Frontal cortex (tissue), 4 donors: ENCODE measurements at places on chromosomes 7 and 10. TPM values are rescaled to one million over a fixed set of nuclear protein-coding genes. Genes with fewer than 3 reads are reported as not detected.

Gene SEMA3E
- total RNA-seq: 28.1 TPM

GRCh38 chr7:75798770-75799169 is 14.8 kb downstream of the CCL24 start:
- no peak for DNase-seq

DNA sequence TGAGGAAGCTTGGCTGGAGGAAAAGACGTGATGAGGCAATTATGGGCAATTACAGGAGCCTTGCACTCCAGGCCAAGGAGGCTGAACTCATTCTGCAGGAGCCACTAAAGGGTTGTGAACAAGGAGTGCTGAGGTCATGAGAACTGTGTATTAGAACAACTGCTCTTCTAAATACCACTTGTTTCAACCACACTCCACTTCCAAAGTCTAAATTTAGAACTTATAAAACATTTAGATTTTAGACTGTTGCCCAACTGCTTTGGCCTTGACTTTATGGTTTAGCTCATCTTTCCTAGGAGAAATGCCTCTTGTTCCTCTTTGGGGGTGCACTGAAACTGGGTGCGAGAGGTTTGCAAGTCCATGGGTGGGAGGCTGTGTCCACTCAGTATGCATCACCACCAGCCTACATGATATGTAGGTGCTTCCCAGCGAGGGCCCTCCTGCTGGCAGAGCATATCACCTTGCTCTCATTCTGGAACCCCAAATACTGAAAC is 199.7 kb upstream of the AOAH start:
- DNase-seq: no peak

Gene C10orf62
- not detected for total RNA-seq

DNA sequence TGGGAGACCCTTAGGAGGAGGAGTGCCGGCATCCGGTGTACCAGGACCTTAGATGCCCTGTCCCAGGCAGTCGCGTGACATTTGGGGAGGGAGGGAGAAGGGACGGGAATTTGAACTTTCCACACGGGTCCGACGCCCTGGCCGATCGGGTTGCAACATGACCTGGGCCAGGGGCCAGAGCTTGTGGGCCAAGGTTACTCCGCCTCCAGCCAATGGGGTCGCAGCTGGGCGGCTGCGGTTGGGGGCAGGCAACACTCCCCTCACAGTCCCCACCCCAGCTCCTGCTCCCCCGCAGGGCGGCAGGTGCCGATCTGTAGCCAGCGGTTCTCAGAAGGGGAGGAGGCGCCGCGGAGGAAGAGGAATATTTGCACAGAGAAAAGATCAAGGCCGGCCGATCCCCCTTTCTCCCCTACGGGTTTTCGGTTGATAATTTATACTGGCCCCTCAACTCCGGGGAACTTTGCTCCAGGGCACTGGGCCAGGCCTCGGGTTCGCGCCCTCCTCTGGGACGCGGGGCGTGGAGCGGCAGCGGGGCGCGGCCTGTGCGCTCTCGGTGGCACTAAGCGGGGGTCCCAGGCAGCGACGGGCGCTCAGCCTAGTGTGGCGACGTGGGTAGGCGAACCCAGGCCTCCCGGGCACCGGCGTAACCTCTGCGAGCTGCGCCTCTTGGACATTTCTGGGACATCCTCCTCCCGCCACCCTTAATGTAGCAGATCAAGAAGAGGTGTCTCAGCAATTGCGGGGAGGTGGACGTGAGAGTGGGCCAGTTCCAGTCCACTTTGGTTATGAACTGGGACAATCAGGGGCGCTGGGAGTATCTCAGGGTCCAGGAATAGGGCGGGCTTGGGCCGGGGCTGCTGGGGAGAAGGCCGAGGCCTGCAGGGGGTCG is 1.2 kb downstream of the MLXIPL start:
- no peak for DNase-seq

DNA sequence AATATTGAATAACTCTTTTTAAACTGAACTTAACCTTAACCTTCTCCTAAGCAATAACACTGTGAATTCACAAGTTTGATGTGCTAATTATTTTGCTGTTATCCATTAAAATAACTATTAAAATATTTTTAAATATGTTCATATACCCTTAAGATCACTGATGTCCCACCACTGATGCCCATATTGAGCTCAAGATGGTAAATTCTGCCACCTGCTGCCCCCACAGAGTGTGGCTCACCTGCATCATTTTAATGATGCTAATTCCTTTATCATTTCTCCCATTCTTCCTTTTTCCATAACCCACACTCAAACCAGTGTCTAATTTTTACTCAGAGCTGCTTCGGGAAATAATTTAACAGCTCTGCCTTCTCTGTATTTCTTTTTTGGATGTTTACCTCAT is 82.3 kb upstream of the ARID5B start:
- no peak for DNase-seq

Gene TAX1BP1
- 76.6 TPM for total RNA-seq

DNA sequence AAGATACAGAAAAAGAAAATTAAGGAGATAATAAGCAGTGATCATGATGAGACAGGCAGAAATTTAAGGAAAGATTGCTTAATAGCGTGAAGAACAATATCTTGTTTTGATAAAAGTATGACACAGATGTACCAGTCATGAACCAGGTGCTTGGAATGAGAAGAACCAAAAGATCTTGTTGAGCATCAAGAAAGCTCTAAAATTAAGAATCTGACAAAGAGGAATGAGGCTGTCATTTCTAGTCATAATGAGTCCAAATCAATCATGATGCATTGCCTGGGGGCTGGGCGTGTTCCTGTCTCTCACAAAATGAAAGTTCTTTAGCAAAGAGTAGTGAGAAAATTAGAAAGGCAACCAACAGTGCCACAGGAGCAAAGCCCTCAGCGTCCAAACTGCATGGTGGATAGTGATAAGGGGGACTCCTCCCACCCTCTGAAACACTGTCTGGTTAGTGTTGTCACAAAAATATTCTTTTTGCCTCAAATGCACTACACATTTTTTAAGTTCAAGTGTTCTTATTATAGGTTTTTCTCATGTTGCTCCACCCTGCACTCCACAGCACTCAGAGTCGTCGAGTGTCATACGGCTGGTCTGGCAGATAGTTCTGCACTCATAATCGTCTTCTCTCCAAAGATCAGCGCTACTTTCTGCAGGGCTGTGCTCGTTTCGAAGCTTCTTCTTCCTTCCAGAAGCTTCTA is 439.6 kb downstream of the TNS3 start:
- no peak for DNase-seq

GRCh38 chr7:21934808-21935207 is 10.9 kb downstream of the CDCA7L start:
- DNase-seq: no peak
